ENCODE measurements at places on chromosomes 1 and 21.

DNA sequence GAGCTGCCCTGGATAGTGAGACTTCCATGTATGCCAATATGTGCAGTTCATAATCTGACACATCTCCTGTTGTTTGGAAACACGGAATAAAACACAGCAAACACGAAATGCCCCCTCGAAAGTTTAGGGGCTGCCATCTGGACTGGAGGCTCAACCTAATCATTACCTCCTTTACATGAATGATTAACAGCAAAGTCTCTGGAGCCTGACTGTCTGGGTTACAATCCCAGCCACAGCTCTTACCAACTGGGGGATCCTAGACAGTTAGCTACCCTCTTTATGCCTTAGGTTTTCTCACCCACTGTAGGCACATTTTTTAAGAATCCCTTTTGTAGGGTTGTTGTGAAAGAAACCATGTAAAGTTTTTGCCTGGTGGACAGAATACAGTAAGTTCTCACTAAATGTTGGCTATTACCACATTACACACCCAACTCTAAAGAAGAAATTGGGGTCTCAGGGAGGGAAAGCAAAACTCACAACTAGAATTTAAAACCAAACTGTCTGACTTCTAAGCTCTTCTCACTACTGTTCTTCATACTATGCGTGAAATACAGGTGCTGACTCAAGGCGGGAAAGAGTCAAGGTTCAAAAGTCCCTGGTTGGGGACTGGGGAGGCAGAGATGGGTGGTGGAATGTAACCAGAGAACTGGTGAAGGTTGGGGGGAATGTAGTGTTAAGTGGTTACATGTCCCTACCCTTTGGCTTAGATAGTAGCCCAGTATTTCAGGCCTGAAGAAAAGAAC, 24.2 kb downstream of the CYP4A22 start:
- DNase-seq: no peak

GRCh38 chr1:64811131-64811530, 66.3 kb downstream of the RAVER2 start:
- DNase-seq: peak; percentile 8

DNA sequence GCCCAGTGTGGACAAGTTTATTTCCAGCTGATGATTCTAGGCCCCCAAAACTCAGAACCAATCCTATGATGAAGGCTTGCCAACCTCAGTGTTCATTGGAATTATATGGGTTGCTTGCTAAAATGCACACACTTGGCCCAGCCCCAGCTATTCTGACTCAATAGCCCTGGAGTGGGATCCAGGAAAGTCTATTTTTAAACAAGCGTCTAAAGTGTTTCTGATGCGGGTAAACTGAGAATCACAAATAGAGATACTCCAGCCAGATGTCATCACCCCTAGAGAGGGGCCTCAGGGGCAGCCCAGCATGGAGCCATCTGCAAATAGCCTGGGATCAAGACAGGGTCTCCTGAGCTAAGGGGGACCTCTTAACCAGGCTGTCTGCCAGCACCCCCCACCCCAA, 46.0 kb downstream of the PKP1 start:
- no peak for DNase-seq

GRCh38 chr1:225825078-225825477, 15.2 kb downstream of the EPHX1 start:
- no peak for DNase-seq

GRCh38 chr1:41559331-41559730, 74.8 kb upstream of the EDN2 start:
- no peak for DNase-seq

GRCh38 chr1:211329764-211330201, 3.1 kb downstream of the TRAF5 start:
- no peak for DNase-seq

- no peak for DNase-seq
Observed at GRCh38 chr1:97190326-97190725, 468.7 kb downstream of the PTBP2 start.

DNA sequence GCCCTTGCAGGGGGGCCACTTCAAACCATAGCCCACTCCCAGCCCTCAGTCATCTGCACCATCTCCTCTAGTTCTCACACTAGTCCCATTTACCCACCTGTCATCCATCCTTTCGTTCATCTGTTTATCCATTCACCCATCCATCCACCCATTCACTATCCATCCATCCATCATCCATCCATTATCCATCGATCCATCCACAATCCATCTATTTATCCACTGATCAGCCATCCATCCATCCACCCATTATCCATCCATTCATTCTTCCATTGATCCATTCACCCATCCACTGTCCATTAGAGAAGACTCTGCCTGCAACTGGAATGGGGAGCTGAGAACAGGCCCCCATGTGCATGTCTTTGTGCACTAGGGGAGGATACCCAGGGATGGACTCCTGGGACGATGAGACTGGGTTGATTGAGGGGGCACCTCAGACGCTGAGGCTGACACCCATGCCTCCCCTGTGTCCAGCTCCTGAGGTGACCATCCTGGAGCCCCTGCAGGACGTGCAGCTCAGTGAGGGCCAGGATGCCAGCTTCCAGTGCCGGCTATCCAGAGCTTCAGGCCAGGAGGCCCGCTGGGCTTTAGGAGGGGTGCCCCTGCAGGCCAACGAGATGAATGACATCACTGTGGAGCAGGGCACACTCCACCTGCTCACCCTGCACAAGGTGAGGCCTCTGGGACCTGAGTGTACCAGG, 97.9 kb downstream of the TRIM11 start:
- no peak for DNase-seq

DNA sequence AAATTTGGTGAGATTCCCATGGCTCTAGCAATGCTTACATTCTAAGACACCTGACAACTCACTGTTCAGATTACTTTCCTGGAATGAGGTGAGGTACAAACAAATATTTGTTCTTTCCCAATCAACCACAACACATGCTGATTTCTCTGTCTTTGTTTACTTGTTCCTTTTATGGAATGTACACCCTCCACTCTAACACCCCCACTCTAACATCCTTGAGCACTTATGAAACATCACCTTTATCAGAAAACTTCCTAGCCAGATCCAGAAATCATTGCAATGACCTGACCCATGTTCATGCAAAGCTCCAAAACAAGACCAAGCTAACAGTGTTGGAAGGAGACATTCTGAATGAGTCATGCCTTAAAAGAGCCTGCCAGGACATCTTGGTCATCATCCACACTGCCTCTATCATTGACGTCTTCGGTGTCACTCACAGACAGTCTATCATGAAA, 35.5 kb downstream of the HSD3B1 start:
- DNase-seq: no peak

- peak; percentile 38 for DNase-seq
Observed at GRCh38 chr1:183470147-183470960, 1.9 kb upstream of the SMG7 start.

- no peak for DNase-seq
Observed at GRCh38 chr1:223720971-223721591, 8.7 kb downstream of the CAPN2 start.

DNA sequence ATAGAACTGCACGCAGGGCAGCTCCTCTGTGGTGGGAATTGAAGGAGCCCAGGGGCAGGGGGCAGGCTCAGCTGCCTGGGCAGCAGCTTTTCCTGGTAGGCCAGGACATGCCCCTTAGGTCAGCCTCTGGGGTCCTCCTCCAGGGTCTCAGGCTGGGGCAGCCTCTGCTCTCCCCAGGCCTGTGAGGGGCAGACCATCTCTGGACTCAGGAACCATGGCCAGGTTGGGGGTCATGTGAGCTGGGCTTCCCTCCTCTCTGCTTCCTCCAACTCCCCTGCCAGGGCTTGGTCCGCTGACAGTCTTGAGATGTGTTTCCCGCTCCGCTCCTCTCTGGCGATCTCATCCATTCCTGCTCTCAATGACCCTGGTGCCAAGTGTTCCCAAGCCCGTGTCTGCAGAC, 5.7 kb downstream of the C1orf210 start:
- no peak for DNase-seq

GRCh38 chr1:176364236-176364905, 98.6 kb upstream of the PAPPA2 start:
- no peak for DNase-seq

GRCh38 chr1:193259636-193260035, 73.2 kb upstream of the B3GALT2 start:
- no peak for DNase-seq

- DNase-seq: no peak
Observed at GRCh38 chr21:45293726-45294401, 6.2 kb upstream of the POFUT2 start.

GRCh38 chr1:241627453-241628259, 12.5 kb downstream of the CHML start:
- DNase-seq: peak; percentile 40

DNA sequence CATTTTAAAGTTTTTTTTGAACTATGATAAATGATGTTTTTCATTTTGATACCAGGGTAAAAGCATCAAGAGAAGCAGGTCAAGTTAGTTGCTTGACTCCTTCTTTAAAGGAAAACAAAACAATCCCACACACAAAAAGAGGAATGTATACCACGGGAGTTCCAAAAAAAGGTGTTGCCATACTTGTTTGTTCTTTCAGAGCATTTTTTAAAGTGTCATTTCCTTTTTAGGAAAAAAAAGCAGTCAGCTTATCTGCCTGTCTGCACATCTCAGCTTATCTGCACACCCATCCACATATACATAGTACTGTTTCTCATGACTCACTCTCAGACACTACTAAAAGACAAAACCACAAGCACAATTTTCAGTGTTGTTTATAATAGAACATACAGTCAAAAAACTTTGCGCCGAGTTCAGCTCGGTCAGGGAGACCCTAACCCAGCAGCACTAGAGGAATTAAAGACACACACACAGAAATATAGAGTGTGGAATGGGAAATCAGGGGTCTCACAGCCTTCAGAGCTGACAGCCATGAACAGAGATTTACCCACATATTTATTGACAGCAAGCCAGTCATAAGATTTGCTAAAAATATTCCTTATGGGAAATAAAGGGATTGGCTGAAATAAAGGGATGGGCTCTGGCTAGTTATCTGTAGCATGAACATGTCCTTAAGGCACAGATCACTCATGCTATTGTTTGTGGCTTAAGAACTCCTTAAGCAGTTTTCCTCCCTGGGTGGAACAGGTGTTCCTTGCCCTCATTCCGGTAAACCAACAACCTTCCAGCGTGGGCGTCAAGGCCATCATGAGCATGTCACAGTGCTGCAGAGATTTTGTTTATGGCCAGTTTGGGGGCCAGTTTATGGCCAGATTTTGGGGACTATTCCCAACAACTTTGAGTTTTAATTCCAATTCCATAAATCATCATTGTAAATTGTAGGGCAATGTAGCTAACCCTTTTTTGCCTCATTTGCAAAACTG, 11.4 kb upstream of the MNDA start:
- DNase-seq: no peak

DNA sequence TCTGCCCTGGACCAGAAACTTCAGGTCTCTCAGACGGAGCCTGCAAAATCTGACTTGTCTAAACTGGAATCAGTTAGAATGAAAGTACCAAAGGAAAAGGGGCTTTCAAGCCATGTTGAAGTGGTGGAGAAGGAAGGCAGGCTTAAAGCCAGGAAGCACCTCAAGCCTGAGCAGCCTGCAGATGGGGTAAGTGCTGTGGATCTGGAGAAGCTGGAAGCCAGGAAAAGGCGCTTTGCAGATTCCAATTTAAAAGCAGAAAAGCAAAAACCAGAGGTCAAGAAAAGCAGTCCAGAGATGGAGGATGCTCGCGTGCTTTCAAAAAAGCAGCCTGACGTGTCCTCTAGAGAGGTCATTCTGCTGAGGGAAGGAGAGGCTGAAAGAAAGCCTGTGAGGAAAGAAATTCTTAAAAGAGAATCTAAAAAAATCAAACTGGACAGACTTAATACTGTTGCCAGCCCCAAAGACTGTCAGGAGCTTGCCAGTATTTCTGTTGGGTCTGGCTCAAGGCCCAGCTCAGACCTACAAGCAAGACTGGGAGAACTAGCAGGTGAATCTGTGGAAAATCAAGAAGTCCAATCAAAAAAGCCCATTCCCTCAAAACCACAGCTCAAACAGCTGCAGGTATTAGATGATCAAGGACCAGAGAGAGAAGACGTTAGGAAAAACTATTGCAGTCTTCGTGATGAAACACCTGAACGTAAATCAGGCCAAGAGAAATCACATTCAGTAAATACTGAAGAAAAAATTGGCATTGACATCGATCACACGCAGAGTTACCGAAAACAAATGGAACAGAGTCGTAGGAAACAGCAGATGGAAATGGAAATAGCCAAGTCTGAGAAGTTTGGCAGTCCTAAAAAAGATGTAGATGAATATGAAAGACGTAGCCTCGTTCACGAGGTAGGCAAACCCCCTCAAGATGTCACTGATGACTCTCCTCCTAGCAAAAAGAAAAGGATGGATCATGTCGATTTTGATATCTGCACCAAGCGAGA, 46.6 kb downstream of the ZBTB17 start:
- no peak for DNase-seq

GRCh38 chr1:41830726-41831125, 88.0 kb downstream of the HIVEP3 start:
- DNase-seq: no peak

- no peak for DNase-seq
Observed at GRCh38 chr1:82048596-82048995, 247.9 kb downstream of the ADGRL2 start.

GRCh38 chr1:38337711-38338110, 291.1 kb upstream of the POU3F1 start:
- no peak for DNase-seq

DNA sequence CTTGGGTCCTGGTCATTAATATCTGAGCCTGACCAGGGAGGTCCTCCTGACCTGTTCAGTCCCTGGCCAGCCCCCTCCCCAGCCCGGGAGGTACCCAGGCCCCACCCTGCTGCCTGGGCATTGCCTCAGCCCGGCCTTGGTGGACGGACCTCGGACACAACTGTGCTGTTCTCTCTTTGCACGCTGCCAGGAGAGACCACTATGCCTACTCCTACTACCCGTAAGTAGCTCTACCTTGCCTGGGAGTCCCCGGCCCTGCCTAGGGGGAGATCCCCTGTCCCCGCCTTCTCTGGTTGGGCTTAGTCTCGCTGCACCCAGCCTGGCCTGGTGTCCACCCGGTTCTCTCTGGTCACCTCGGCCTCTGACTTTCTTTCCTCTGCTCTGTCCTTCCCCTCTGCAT, 53.2 kb downstream of the PTPRU start:
- no peak for DNase-seq

GRCh38 chr1:54332781-54333585, 73.2 kb downstream of the SSBP3 start:
- DNase-seq: peak; percentile 24

DNA sequence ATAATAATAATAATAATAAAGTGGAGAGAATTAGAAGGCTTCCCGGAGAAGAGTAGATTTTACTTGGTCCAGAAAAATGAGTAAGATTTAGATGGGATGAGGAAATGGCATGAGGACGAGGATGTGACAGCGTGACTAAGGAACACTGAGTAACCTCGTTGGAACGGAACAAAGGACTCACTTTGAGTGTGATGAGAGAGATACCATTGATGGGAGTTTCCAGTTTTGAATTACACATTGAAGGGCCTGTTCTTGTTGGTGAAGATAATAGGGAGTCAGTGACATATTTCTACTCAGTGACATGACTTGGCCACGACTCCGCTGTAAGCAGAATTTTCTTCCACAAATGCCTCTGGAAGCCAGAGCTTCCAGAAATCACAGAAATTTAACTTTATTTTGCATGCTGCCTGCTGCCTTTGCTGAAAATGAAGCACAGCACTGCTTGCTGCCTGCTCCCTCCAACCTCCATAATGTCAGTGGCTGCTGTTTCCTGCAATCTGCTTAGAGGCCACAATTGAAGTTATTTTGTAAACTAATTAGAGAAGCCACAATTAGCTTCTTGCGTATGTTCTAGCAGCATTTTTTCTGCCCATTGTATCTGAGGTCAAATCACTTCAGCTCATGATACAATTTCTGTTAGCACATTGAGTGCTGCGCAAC, 33.7 kb upstream of the FBXO28 start:
- DNase-seq: no peak

- DNase-seq: no peak
Observed at GRCh38 chr1:52552236-52552504, 722 bp downstream of the TUT4 start.

GRCh38 chr1:170730438-170730837, 66.5 kb downstream of the PRRX1 start:
- no peak for DNase-seq

All from NCI-H1436 treated with DMSO at 0.1 percent for 48 hours (cell line).